ENCODE measurements at places on chromosomes 4 and X. TPM values are rescaled to one million over a fixed set of nuclear protein-coding genes. Genes with fewer than 3 reads are reported as not detected.

GRCh38 chr4:74658116-74658515 lies 136.2 kb downstream of the BTC start:
- DNase-seq: no peak

DNA sequence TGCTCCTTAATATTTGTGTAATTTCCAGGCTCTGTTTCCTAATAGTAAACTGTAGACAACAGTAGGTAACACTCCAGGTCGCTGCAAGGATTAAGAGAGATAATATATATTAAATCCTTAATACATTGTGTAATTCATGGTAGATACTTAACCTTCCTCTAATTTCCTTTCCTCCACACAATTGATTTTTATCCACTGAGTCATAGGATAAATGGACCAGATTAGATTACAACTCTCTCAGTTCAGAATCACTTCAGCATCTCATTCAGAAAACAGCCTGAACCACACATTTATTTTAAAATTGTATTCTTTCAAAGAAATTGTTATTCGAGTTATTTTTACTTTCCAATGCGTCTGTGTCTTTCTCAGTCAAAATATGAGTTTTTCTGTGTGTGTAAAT lies 17.1 kb downstream of the GK2 start:
- DNase-seq: no peak

- no peak for DNase-seq
Observed at GRCh38 chrX:110851780-110852179, 56.2 kb upstream of the CHRDL1 start.

Gene TRMT10A
- total RNA-seq: 5.0 TPM
